Stimulated activated CD8-positive, alpha-beta memory T cell treated with anti-CD3 and anti-CD28 coated beads, Interleukin-7, amount 100 ng/mL, for 24 hours (primary cell): ENCODE measurements at places on chromosomes 1 and 21.

- no peak for DNase-seq
Observed at GRCh38 chr1:112461200-112461871, 47.4 kb upstream of the WNT2B start.

GRCh38 chr1:116164604-116165368 lies 53.6 kb downstream of the MAB21L3 start:
- DNase-seq = no peak

GRCh38 chr1:224411766-224412165 lies 22.8 kb downstream of the WDR26 start:
- no peak for DNase-seq

DNA sequence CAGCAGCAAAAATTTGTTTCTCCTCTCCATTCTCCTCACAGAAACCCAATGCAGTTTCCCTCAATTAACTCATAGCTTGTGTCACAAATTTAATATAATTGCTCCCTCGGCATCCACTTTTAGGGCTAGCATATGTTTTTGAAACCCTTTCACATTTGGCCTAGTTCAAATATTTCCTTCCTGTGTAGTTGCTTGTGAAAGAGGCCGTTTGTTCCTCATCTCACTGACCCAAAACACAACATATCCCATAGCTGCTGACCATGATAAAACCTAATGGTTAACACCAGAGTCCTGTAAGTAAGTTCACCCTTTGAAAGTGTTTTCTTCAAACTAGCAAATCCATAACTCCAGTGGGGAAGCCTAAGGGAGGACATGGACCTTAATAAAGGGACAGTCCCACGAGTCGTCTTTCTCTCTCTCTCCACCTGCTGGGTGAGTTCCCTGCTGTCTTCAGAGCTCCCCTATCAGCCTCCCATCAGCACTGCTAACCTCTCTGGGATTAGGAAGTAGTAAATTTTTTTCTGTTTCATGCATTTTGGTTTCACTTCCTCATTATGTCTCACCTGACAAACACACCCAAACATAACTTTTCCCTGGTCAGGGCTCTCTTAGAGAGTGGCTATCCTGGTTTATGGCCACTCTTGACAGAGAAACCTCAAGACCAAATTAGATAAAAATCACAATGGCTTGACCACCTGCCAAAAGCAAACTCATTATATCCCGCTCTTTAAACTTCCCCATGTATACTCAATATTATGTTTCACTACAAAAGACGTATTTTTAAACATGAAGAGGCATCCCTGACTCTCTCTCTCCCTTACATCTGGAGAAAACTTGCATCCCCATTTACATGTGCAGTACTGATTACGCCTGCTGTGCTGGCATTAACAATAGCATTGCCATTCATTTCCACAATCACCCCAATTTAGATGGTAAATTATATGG lies 177.7 kb upstream of the HP1BP3 start:
- no peak for DNase-seq

DNA sequence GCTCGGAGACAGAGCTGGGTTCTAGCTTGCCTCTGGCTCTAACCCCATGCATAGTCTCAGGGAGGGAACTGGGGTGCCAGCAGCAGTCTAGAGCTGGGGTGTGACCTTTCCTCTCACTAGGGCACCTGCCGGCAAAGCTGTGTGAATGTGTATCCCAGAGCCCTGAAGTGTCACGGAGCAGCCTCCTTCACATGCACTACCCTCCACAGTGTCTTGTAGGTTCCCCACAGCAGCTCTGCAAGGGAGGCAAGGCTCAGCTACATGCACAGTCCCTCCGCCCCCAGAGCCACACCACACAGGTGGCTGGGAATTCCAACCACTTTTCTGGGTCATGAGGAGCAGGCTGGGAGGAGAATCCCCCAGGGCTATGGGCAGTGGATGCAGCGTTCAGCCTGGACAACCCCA lies 7.7 kb upstream of the HPCA start:
- no peak for DNase-seq

DNA sequence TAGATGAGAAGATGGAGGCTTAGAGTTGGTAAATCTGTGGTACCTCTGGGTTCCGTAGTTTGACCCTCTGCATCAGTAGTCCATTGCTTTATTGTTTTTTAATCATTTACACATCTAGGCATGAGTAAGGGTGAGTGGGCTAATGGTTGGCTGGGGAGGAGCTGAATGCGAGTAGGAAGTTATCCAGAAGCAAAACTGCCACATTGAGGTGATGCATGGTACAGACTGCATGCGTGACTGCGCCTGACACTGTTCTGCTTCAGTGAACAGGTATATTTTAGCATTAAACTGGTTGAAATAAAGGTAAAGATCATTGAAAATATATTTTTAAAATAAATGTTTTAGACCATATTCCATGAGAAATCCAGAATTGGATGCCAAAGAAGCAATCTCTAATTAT lies 4.4 kb downstream of the DNAJC16 start:
- DNase-seq = no peak

DNA sequence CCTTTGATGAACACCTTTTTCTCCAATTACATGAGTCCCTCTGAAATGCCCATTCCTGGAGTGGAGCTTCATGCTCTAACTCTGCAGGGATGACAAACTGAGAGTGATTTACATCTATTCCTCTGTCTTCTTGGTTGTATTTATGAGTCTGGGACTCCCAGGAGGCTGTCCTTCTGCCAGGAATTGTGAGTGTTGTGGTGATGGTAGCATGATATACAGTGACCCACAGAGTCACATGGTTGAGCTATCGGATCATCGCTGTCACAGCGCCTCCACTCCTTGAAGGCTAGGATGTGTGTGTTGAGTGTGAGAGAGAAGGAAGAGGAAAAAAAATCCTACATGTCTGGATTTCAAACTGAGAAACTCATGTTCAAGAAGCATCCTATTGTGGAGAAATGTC lies 163.4 kb upstream of the CACNA1E start:
- no peak for DNase-seq

GRCh38 chr1:152479792-152480595 lies 30.6 kb upstream of the LCE5A start:
- DNase-seq = peak; percentile 45

DNA sequence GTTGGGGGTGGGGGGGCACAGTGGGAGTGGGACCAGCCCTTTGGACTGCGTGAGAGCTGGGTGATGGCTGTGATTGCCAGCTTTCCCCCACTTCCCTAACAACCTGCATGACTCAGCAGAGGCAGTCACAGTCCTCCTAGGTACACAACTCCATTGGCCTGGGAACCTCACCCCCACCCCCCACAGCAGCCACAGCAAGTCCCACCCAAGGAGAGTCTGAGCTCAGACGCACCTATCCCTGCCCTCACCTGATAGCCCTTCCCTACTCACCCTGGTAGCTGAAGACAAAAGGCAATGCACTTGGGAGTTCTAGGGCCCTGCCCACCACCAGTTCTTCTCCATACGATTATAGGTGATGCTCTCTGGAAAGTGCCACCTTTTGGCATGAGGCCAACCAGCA lies 188.9 kb downstream of the ZNF648 start:
- no peak for DNase-seq

DNA sequence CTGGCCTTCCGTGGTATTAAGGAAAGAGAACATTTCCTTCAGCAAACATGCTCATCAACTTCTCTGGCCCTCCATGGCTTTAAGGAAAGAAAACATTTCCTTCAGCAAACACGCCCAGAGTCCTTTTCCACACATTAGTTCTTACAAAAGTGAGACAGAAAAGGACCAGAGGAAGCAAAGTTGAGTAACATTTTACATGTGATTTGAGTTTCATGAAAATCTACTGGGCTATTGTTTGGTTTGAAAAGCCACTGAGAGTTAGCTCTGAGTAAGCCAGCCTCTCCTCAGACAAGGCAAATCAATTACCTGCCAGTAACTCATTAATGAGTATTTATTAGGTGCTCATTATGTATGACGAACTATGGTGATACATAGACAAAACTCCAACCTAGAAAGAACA lies 78.0 kb downstream of the NID1 start:
- no peak for DNase-seq
